ENCODE measurements at places on chromosomes 3 and 15.
A peak's percentile ranks its signal among the peaks of the same experiment; 100 is the strongest.

DNA sequence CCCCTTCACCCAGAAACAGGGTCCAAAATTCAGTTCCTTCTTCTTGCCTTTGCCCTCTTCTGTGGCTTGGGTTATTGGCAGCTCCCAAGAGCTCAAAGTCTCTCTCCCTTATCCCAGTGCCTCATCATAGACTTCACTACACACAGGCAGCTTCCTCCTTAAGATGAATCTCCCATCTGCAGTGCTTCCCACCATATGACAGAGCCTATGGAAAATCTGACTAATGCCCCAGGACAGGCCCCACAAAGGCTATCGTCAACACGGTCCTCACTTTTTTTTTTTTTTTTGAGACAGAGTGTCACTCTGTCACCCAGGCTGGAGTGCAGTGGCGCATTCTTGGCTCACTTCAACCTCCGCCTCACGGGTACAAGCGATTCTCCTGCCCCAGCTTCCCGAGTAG lies 194.1 kb downstream of the MEX3B start:
- DNase-seq = no peak

DNA sequence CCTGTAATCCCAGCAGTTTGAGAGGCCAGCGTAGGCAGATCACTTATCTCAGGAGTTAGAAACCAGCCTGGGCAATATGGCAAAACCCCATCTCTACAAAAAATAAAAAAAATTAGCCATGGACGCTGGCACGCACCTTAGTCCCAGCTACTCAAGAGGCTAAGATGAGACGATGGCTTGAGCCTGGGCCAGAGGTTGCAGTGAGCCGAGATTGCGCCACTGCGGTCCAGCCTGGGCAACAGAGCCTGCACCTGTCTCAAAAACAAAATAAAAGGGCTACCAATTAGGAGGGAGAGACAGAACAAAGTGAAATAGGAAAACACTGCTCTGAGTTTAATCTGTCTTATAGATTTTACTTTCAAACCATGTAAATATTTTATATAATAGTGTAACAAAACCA lies 33.8 kb downstream of the MSL2 start:
- no peak for DNase-seq

DNA sequence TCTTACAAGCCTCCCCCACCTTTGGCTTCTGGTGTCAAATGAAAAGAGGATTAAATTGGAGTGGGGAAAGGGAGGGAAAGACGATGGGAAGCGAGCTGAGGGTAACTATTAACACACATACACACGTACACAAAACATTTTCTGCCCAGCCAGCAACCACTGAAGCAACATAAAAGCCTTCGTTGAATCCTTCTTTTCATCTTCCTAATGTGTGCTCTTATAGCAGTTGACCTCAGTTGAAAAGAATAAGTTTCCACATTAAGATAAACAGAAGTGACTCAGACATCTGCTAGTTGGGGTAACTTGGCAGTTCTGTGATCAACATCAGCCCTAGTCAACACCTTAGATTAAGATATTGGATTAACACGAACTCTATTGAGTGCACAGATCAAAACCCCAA lies 558.5 kb downstream of the MECOM start:
- no peak for DNase-seq

GRCh38 chr3:125150525-125151441 lies 61.8 kb downstream of the SLC12A8 start:
- DNase-seq = no peak

DNA sequence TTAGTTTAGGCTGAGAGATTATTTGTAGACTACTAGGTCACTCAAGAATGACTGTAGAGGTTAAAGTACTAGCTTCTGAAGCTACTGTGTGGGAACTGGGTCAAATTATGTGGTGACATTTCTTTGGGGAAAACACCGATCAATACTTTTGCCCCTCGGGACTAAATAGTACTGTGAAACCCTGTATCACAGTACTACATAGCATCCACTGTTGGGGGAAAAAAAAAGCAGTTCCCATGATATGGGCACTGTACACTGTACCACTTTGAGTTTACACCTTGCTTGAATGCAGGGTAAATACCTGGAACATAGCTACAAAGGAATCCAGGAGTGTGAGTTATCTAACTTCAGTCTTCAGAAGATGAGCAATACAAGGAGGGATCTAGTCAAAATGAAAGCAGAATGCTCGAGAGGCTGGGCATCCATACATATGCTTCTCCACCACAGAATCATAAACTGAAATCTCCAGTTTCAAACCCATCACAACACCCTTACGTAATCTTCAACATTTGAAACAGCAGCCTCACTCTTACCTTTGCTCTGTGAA lies 311.4 kb downstream of the UNC13C start:
- DNase-seq = no peak

DNA sequence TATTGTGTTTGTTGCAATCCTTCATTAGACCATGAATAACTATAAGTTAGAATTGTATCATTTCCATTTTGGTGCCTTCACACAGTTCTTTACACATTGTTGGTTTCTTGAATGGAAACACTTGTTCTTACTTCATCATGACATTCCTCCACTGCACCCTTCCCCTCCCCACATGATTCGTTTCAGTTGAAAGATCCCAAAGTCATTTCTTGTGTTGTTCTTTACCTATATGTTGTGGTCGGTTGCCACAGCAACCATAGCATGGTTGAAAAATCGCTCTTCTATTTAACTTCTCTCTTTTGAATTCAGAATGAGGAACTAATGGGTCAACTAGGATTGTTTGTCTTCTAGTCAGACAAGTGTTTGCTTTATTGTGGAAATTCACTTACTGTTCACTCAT lies 103.3 kb downstream of the IL1RAP start:
- DNase-seq = peak; percentile 61

- DNase-seq = no peak
These were observed 217.0 kb downstream of the P3H2 start for GRCh38 chr3:189903562-189904250.

DNA sequence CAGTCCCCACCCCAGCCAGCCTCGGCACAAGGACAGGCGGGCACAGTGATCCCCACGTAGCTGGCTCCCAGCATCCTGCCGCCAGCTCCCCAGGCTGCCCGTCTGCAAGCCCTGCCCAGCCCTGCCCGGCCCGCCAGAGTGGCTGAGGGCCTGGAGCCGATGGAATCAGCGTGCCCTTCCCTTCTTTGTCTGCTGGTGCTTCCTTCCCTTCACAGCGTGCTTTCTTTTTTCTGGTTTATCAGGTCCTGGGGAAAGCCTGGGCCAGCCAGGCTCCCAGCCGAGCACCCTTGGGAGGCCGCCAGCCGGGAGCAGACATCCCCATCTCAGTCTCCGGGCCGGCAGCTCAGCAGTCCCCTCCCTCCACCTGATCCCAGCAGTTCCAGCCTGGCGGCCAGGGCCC lies 54.7 kb upstream of the SMAD6 start:
- no peak for DNase-seq

DNA sequence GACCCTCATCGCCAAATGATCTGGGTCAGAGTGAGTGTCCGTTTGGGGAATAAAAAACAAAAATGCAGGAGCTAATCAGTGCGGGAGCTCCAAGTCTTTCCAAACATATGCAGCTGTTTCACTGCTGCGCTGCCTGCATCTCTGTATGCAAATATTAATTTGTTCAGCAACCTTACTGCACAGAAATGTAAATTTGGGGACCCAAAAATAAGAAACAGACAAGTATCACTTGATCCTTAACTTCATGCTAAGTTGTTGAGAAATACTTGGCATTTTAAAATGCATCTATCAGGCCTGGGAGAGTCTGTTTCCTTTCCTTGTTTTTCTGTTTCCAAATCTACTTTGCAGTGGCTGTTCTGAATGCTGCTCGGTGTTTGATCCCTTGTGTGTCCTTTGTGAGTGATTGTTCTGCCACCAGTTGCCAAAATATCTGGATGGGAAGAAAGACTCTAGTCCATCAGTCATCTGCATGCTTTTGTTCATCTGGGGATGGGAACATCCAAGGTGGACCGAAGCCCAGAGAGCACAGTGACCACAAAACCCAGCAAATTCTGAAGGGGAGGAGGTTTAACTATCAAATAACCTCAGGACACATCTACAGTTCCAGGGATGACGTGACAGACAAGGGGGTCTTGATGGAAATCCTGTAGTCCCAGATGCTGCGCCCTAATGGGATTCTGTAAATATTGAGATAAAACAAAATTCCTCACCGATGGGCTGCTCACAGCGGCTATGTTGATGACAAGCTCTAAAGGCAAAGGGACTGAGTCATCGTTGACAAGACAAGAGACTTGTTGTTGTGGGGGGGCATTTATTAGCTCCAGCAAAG lies 199.5 kb upstream of the WNT5A start:
- DNase-seq = no peak

GRCh38 chr3:118480101-118480860 lies 554.4 kb downstream of the IGSF11 start:
- no peak for DNase-seq

DNA sequence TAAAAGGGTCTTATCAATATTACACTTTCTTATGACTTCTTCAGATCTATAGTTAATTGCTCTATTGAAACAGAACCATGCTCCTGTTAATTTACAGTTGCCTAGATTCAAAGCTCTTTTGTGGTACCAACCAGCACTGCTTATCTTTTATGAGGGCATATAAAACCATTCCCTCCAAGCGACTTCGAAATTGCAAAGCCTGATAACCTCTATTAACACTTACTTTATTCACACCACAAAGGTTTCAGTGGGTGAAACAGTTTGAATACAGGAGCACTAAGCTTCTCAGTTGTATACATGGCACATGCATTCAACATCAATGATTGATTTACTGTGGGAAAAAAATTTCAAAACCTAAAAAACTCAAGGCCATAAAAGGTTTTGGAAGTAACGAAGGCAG lies 74.9 kb upstream of the PPIB start:
- no peak for DNase-seq

- no peak for DNase-seq
These were observed 15.3 kb upstream of the KLHL25 start for GRCh38 chr15:85810075-85810474.

GRCh38 chr15:63389902-63390670 lies 8.4 kb upstream of the CA12 start:
- DNase-seq = peak; percentile 65

GRCh38 chr3:197417441-197417840 lies 119.0 kb upstream of the DLG1 start:
- DNase-seq = no peak

DNA sequence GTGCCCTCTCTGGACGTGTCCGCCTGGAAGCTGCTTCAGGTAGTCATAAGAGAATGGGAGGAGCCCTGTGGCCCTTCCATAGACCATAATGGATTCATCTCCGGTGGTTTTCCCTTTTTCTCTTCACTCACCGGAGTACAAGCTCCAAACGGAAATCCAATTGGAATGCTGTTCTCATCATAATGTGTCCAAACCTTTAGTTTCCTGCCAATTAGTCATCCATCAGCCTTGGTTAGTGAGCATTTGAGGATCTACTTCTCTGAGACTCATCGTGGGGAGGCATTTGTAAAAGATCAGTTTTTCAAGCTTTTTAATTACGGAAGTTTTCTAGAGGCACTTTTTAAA lies 34.9 kb downstream of the ABHD2 start:
- no peak for DNase-seq

- no peak for DNase-seq
These were observed 45.2 kb downstream of the SCN5A start for GRCh38 chr3:38604246-38604645.

- no peak for DNase-seq
These were observed 35.4 kb upstream of the ESYT3 start for GRCh38 chr3:138398791-138399575.

- DNase-seq = no peak
These were observed 229.1 kb upstream of the ADAMTS9 start for GRCh38 chr3:64916937-64917336.

GRCh38 chr3:7847021-7847420 lies 654.6 kb upstream of the LMCD1 start:
- DNase-seq = no peak

GRCh38 chr3:127061641-127062040 lies 78.7 kb downstream of the PLXNA1 start:
- no peak for DNase-seq

DNA sequence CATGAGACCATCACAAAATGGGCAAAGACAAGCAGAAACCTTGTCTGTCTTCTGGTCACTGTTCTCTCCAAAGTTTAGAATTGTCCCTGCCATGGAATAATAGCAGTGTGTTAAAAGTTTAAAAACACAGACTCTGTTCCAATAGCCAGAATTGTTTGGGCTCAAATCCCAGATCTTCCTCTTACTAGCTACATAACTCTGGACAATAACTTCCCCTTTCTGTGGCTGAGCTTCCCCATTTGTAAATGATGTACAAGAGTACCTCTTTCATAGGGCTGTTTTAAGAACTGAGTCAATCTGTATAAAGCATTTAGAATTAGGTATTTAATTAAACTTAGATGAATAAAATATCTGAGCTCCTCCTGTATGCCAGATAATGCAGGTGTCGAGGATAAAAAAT lies 623.0 kb downstream of the NTRK3 start:
- no peak for DNase-seq

- DNase-seq = peak; percentile 59
These were observed 119.2 kb downstream of the OSBPL10 start for GRCh38 chr3:31861826-31862225.

DNA sequence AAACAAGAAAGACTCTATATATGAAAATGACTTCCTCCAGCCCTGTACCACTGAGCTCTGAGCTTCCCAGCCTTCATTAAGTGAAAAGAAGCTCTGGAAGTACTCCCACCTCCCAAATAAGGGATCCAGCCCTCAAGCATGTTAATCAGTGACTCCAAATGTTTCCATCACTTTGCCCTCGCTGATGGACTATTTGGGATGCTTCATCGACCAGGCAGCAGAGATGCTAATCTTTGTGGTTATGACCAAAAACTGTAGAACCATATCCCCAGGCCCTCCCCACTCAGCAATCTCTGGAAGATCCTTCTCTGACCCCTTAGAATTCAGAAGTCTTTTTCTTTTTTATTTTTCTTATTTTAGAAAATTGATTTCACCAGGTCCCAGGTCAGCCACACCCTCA lies 2.3 kb upstream of the CTDSPL start:
- DNase-seq = no peak

DNA sequence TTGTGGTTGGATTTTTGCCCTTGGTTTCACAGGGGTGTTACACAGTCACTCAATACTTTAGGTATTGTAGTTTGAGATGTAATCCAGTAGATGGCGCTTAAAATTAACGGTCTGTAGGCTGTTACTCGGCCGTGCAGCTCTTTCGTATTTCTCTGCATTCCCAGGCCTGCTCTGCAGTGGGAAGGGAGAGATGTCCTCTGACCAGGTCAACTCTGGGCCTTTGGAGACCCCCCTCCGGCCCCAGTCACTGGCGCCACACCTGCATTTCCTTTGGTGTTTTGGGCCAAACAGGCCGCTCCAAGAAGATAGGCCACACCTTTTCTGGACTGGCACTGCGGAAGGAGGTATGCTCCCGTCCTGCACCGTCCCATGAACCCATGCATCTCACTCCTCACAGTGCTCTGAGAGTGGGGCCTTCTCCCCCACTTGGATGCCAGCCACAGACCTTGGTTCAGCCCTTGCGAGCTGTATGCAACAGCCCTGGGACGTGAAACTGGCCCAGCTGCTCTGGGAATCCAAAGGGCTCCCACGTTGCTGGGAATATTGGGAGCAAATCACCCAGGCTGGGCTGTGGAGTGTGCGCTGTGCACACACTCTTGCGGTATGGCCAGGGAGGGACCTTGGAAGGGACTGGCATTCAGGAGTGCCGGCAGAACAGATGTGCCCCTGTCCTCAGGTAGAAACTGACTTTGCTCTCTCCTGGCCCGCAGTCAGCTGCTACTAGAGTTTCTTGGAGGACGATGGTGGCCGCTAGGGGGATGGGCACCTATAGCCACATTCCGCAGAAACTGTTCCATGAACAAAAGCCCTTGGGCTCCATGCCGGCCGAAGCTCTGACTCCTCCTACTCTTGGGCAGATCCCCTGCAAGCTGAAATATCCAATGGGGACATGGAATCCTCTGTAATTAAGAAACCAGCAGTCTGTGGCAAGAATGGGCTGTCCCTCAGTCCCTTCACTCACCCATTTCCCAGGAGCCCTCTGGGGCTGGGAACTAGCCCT lies 410.5 kb upstream of the CADM2 start:
- DNase-seq = peak; percentile 26

Data from lung (tissue), 17 donors.